Astrocyte (in vitro differentiated cells and primary cell): ENCODE measurements at places on chromosomes 4 and X.
A peak's percentile ranks its signal among the peaks of the same experiment; 100 is the strongest.

DNA sequence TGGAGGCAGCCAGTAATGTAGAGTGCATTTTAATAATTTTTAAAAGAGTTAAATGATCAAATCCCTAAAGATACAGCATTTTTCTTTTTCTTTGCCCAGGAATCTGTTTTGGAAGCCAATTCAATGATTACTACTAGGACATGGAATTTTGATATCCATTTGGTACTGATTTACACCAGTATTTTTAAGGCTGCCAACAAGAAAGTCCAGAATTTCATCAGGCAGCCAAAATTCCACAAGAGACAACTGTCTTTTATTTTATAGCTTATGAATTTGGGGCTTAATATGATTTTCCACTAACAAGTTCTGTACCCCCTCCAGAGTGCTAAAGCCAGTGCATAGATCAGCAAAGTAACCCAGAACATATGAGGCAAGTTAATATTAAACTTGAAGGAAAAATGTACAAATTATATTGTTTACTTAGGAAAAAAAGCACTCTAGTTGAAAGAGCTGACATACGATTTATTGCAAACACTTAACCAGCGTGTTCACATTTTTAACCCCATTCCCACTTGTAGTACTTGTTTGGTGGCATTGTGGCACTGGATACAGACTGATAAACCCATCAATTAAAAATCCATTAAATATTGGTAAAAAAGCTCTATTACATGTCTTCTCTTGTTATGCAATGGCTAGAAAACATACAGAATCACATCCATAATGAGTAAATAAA is 259.7 kb downstream of the DCHS2 start:
- no peak for DNase-seq

GRCh38 chrX:55107911-55108310 is 19.1 kb downstream of the PAGE2 start:
- no peak for DNase-seq

- peak; percentile 98 for DNase-seq
Observed at GRCh38 chr4:74632634-74633033, 161.7 kb downstream of the BTC start.

GRCh38 chr4:96698831-96699230 is 858.9 kb downstream of the PDHA2 start:
- DNase-seq, result peak; percentile 10

- DNase-seq, result peak; percentile 93
Observed at GRCh38 chrX:150690126-150690525, 3.1 kb upstream of the MTMR1 start.

DNA sequence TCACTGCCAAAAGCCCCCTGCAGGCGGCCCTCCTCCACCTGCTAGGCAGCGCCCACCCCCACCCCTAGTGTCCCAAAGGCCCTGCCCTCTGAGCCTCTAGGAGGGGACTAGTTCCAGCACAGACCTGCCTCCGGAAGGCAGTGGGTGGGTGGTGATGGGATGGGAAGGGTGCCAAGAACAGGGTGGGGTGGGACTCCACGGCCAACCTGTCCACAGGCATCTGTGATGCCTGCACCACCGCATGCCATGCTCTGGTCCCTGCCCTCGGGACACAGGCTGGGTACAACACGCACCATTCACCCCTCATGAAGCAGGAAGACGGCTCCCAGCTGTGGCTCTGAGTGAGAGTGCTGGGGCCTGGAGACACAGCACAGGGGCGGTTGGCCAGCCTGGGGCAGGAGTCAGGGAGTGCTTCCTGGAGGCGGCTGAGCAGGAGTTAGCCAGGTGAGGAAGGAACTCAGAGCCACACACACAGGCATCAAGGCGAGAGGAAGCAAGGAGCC is 243.1 kb upstream of the PSAPL1 start:
- no peak for DNase-seq

DNA sequence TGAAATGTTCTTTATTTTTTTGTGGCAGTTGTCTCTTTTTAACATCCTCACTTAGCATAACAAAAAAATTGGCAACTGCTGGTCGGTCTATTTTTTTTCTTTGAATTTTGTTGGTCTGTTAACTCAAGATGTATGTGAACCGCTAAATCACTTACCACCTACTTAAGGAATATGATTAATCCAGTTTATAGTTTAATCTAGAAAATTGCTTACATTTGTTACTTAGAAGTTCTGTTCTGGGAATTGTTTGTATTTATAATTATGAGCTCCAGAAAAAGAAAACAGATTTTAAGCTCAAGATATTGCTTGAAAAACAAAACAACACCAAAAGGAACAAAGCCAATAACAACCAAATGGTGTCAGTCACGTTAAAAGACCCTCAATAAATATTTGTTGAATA is 66.1 kb upstream of the KLHL13 start:
- no peak for DNase-seq

DNA sequence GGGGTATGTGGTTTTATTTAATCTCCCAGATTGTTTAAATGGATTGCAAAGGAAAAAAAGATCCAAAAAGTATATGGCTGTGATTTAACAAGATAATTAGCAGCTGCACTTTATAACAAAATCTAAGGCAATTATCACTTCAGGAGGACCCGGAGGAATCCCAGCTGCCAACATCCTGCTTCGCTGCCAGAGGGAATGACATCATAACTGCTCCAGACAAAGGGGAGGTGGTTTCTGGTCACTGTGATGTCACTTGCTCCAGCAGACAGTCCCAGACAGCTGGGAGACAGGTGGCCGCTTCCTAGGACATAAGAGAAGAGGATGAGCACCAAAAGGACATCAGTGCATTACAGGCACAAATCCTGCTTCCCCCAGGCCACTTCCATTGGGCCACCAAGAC is 371.0 kb downstream of the BCOR start:
- DNase-seq, result peak; percentile 67

DNA sequence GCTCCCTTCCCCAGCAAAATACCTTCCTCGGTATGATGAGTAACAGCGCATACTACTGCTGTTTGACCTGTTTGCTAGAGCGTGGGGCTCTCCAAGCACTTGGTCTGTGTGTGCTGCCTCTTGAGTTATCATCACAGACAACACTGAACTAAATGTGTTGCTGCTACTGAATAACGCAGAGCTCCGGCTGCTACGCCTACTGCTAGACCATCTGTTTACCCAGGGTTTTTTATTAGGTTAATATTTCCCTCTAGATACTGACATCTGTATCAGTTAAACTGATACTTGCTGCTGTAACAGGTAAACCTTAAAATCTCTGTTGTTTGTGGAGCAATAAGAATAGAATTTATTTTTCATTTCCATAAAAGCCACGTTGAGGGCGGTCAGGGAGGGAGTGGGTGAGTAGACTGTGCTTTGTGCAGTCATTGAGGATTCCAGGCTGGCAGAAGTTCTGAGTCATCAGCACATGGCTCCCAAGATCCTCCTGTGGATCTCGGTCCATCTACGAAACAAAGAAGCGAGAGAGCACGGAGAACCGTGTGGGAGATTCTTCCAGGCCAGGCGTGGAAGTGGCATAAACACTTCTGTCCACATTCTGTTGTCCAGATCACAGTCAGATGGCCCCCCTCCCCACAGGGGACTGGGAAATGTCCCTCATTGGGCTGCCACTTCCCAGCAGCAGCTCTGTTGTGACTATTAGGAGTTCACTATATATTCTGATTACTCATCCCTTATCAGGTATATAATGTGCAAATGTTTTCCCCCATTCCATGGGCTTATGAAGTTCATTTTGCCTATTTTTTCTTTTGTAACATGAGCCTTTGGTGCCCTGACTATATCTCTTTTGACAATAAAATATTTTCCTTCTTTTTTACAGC is 14.1 kb downstream of the GRK4 start:
- peak; percentile 72 for DNase-seq

DNA sequence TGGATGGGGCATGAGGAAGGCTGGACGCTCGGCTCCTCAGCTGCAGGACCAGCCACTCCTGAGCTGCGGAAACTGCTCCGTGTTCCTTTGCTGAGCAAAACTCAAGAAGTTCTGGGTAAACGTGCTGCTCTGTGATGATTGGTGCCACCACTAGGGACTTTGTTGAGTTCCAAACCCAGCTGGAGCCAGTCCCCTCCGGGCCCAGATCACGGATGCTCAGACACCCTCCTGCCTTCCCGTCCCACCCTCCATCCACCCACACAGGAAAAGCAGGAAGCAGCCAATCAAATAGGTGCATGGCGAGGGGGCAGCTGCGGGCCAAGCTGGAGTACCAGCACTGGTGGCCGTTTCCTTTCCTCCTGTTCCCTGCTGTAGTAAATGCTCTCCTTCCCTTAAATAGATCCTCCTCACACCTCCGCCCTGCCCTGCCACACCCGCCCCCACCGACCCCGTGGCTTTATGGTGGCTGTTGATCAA is 68.0 kb downstream of the ADRA2C start:
- no peak for DNase-seq

DNA sequence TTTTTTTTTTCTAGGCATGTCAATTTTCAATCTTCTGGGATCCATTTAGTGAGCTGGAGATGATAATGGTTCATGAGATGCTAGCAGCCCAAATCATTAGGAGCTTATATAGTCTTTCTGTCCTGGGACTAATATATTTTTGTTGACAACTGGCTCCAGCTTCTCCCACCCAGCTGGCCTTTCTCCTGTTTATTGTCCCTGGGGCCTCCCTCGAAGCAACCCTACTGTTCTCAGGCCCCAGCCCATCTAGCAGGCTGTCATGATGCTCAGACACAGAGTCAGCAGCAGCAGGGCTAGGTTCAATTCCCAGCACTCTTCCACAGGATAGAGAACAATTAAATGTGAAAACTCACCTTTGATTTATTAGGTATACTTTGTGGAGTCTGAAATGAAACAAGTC is 127.6 kb upstream of the MID1 start:
- DNase-seq, result no peak

- no peak for DNase-seq
Observed at GRCh38 chr4:142875117-142875516, 29.0 kb upstream of the INPP4B start.

DNA sequence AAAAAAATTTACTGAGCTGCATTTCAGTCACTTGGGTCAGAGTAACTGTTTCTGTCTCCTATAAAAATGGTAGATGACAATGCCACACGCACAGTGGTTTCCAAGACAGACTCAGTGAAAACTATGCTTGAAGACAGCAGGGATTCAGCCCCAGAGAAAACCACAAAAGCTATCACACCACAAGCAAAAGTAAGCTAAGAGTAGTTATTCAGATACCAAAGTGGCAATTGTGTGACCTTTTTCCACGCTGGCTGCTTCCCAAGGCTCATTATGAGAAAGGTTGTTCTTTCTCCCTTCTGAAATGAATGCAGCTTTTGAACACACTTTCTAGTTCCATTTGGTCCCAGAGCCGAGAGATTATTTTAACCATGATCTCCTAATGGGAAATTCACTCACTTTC is 46.4 kb upstream of the GPM6B start:
- peak; percentile 23 for DNase-seq

- DNase-seq, result no peak
Observed at GRCh38 chrX:50615570-50616158, 145.0 kb upstream of the DGKK start.

DNA sequence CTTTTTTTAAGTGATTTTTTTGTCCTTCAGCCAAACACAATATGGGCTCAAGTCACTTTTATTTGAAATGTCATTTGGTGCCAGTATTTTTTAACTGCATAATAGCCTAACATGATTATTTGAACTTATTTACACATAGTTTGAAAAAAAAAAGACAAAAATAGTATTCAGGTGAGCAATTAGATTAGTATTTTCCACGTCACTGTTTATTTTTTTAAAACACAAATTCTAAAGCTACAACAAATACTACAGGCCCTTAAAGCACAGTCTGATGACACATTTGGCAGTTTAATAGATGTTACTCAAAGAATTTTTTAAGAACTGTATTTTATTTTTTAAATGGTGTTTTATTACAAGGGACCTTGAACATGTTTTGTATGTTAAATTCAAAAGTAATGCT is 62.1 kb downstream of the EDNRA start:
- peak; percentile 54 for DNase-seq

- DNase-seq, result no peak
Observed at GRCh38 chr4:2413821-2414610, 4.4 kb downstream of the ZFYVE28 start.

DNA sequence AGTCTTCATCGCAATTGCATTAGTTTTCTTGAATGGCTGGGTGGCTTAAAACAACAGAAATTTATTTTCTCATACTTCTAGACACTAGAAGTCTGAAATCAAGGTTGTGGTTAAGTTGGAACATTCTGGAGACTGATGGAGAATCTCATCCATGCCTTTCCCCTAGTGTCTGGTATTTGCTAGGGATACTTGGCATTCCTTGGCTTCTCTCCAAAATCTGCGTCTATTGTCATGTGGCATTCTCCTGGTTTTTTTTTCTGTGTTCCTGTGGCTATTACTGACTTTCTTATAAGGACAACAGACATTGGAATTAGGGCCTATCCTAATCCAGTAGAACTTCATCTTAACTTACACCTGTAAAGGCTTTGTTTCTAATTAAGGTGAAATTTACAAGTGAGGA is 272.8 kb upstream of the EPHA5 start:
- peak; percentile 89 for DNase-seq

GRCh38 chr4:65515646-65516045 is 154.6 kb downstream of the EPHA5 start:
- no peak for DNase-seq
